Foreskin keratinocyte (primary cell): ENCODE measurements at places on chromosomes 2 and 18. TPM values are rescaled to one million over a fixed set of nuclear protein-coding genes. Genes with fewer than 3 reads are reported as not detected.

UGT1A3 gene
- total RNA-seq: 0.14 and 0.88 TPM in 2 replicates

SP5 gene
- total RNA-seq: 0.07 TPM in 1 of 2 replicates, not detected in the other

ASB1 gene
- total RNA-seq: 28.9 and 34.3 TPM in 2 replicates

DNER gene
- total RNA-seq: 2.1 and 5.5 TPM in 2 replicates

DNAJC5G gene
- not detected in 2 replicates for total RNA-seq

ZBTB7C gene
- total RNA-seq: under 0.01 and 0.07 TPM in 2 replicates

POTEF gene
- not detected in 2 replicates for total RNA-seq

CFAP65 gene
- total RNA-seq: not detected in 2 replicates

SP140 gene
- total RNA-seq: 0.18 and 1.1 TPM in 2 replicates

ARHGAP15 gene
- total RNA-seq: not detected in 2 replicates

TCF23 gene
- total RNA-seq: 0.03 and 0.04 TPM in 2 replicates

ABCG8 gene
- not detected in 2 replicates for total RNA-seq

ABCB11 gene
- not detected in 2 replicates for total RNA-seq

REG3G gene
- not detected in 2 replicates for total RNA-seq

GCG gene
- not detected in 2 replicates for total RNA-seq

ASPRV1 gene
- total RNA-seq: 0.21 and 0.37 TPM in 2 replicates

SKA1 gene
- 26.7 and 29.4 TPM in 2 replicates for total RNA-seq

CYP1B1 gene
- 0.17 and 0.25 TPM in 2 replicates for total RNA-seq

NCKAP5 gene
- total RNA-seq: 1.3 and 3.0 TPM in 2 replicates

COL6A3 gene
- 0.03 TPM in 1 of 2 replicates, not detected in the other for total RNA-seq

IL37 gene
- 0.21 and 0.44 TPM in 2 replicates for total RNA-seq

TUBA3E gene
- total RNA-seq: not detected in 2 replicates

OSR1 gene
- total RNA-seq: 0.14 and 0.18 TPM in 2 replicates

POTEJ gene
- not detected in 2 replicates for total RNA-seq

RAB27B gene
- 2.4 and 4.3 TPM in 2 replicates for total RNA-seq

PTPRN gene
- total RNA-seq: not detected in 2 replicates

PIEZO2 gene
- total RNA-seq: not detected in 2 replicates

LDLRAD4 gene
- not detected in 2 replicates for total RNA-seq

CAPN13 gene
- total RNA-seq: not detected in 2 replicates

PCARE gene
- total RNA-seq: not detected in 2 replicates

SEC11C gene
- total RNA-seq: 68.0 and 81.6 TPM in 2 replicates
